ENCODE measurements at places on chromosomes 1 and 21.

- DNase-seq: no peak
Observed at GRCh38 chr1:160726498-160727315, 12.3 kb upstream of the SLAMF7 start.

GRCh38 chr1:222995236-222995580, 147.8 kb downstream of the TLR5 start:
- DNase-seq: no peak

GRCh38 chr1:115642168-115643072, 650 bp downstream of the VANGL1 start:
- no peak for DNase-seq

DNA sequence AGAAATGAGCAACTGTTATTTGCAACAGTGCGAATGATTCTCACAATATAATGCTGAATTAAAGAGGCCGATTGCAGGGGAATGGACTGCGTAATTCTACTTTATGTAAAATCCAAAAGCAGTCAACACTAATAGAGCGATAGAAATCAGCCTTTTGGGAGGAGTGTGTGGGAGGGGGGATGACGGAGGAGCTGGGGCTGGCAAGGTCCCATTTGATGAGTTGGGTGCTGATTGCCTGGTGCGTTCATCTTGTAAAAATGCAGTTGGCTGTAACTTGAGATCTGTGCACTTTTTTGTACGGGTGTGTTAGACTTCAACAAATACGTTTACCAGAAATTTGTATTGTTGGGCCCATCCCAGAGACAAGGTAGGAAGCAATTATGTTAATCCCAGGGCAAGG, 20.7 kb downstream of the TNFRSF8 start:
- no peak for DNase-seq

- no peak for DNase-seq
Observed at GRCh38 chr1:175873290-175873935, 130.0 kb upstream of the TNR start.

- no peak for DNase-seq
Observed at GRCh38 chr1:86396498-86396890, 371 bp upstream of the ODF2L start.

GRCh38 chr1:8540261-8540941, 222.5 kb downstream of the SLC45A1 start:
- DNase-seq: no peak

- DNase-seq: no peak
Observed at GRCh38 chr1:221100611-221101010, 221.4 kb downstream of the HLX start.

DNA sequence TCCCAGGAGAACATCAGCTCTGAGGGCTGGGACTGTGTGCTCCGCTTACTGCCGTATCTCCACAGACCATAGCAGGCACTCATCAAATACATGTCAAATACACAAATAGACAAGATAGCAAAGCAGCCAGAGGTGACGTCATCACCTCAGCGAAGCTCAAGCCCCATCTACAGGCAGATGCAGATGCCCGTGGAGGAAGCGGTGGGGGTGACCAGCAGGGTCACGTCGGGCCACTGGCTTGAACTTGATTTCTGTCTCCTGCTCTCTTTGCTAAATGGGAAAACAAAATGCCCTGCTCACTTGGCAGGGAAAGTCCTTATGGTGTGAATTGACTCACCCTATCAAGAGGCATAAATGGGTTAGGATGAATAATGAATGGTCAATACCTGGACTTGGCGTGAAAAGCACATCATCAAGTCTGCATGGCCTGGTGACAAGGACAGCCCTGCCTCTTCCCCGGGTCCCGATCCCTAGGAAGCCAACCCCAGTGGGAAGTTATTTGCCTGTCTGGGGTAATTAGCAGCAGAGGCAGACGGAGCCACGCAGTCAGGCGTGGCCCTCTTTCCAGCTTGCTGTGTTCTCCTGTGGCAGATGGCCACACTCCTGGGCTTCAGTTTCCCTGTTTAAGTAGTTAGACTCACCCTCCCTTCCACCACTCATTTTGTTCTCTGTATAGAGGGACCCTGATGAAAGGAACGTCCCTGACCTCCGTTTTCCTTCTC, 536.0 kb downstream of the NPHP4 start:
- no peak for DNase-seq

- no peak for DNase-seq
Observed at GRCh38 chr1:68278221-68278620, 45.9 kb upstream of the WLS start.

DNA sequence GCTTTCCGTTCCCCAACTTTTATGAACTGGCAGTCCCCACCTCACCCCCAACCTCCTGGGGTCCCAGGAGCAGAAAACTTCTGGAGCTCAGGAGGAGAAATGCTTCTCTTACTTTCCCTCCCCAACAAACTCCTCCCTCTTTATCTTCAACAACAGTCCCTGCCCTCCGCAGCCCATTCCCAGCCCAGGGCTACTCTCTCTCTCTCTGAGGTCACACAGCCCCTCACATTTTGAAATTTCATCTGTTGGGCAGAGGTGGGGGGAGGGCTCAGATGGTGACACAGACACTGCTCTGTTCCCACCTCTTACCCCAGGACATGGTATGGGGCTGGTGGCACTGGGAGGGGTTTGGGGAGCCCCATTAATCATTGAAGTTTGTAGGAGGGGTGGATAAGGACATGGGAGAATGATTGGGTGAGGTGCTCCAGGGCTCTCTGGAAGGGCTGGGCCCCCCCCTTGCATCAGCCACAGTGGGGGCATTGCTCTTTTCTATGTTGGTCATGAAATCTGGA, 6.0 kb downstream of the PIK3CD start:
- DNase-seq: no peak

GRCh38 chr1:109272831-109273547, 10.0 kb downstream of the PSRC1 start:
- DNase-seq: peak; percentile 51

DNA sequence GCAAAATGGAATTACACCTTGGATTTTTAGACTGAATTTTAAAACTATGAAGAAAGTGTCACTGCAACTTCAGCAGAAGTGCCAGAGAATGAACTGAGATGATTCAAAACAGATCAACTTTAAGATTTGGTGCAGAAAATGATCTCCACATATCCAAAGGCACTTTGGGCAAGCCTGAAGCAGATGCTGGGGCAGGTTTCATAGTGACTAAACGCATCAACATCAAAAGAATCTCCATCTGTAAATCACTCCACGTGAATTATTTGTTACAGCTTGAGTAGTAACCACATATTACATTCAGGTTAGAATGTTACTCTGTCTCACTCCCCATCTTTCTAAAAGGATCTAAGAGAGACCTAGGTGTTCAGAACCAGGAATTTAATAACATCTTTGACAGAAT, 329.0 kb upstream of the ESRRG start:
- DNase-seq: no peak

DNA sequence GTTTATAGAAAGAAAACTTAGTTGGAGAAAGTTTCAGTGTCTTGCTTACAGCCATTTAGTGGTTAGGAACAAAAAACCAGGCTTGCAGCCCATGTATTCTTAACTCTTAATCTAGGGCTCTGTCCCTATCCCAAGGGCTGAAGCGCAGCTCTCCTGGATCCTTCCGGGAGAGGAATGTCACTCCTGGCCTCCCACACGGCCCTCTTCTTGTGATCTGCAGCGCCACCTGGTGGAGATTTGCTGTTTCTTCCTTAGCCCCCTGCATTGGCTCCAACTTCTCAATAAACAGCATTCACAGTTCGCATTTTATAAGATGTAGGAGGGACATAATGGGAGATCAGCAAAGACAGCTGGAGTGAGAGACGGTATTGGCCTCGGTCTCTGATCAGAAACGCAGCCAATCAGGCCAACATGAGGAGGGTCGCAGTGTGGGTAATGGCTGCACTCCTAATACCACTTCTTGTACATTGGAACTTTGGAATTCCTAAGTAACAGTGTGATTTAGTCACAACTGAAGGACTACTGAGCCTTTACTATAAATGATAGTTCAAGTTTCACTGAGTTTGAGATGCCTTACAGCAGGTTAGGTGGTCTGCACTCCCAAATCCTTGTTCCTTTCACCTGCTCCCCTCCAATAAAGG, 283.4 kb downstream of the ASTN1 start:
- DNase-seq: peak; percentile 68

GRCh38 chr1:19448491-19449439, 36.6 kb downstream of the CAPZB start:
- DNase-seq: peak; percentile 79

DNA sequence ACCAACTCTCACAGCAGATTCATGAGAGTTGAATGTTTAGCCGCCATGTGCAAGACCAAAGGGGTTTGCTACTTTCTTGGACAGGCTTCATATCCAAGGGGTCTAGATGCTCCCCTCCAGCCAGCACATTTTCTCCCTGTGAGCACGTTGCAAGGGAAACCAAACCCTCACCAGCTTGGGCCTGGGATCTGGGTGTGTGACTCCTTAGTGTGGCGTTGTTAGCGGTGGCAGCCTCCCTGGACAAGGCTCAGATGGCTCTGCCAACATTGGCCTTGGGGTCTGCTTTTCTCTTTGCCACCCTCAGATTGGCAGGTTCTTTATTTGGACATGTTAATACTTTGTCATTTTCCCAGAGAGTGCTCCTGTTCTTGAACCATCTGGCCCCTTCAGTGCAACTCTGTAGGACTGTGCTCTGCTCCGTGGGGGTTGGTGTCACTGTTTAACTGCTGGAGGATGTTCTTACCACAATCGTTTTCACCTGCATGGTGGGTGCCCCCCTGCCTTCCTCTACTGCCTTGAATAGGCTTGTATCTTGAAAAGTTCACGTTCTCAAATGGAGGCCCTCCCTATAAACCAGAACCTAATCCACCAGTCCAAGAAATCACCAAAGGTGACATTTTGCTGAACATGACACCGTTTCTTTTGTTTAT, 13.4 kb downstream of the ABCG1 start:
- no peak for DNase-seq

GRCh38 chr1:161290779-161291178, 19.0 kb downstream of the MPZ start:
- no peak for DNase-seq

GRCh38 chr21:24856326-24856725, 751.0 kb downstream of the MRPL39 start:
- no peak for DNase-seq

GRCh38 chr1:193766329-193766728, 579.9 kb upstream of the B3GALT2 start:
- DNase-seq: no peak

DNA sequence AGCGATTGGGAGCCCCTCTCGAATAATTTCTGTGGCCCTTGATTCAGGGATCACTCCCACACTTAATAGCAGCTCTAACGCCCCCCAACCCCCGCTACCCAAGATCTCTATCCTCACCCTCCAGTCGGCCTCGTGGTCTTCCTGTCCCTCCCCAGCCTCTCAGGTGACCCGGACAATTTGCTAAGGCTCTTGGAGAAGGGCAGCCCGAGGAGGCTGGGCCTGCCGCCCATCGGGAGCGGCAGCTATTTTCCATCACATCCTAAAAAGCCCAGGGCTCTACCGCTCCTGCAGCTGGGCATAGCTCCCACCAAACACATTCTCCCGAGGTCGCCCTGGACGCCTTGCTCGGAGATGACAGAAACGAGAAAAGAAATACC, 12.0 kb upstream of the PHLDA3 start:
- no peak for DNase-seq

- no peak for DNase-seq
Observed at GRCh38 chr1:25897754-25898153, 8.5 kb downstream of the STMN1 start.

GRCh38 chr21:33375101-33375644, 28.0 kb upstream of the IFNGR2 start:
- DNase-seq: no peak

GRCh38 chr1:33867684-33868083, 3.8 kb downstream of the HMGB4 start:
- DNase-seq: no peak
